Activated T-cell treated with anti-CD3 and anti-CD28 coated beads, Interleukin-2, amount 50 U/mL, for 72 hours (primary cell): ENCODE measurements at places on chromosomes 7 and 10. TPM values are rescaled to one million over a fixed set of nuclear protein-coding genes. Genes with fewer than 3 reads are reported as not detected.

ITPRIP gene
- 27.8 TPM for total RNA-seq

DNA sequence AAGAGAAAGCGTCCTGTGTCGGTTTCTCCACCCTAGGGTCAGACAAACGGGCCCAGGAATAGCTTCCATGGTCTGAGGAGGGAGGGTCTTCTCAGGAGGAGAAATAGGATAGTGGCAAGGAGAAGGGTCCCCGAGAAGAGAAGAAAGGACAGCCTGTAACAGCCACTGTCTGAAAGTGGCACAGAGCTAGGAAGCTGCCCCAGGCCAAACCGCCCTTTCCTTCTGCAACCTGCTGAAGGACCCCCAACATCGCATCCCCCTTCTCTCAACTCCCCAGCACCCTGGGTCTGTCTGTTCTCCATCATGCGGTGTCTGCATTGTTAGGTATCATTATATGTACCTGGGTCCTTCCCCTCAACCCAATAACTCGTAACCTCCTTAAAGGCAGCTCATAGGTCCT, 47.1 kb downstream of the COL17A1 start:
- H3K4me1 ChIP-seq, result no peaks in the 10 kb centered on the region
- H3K27me3 ChIP-seq, result no peaks in the 10 kb centered on the region
- DNase-seq, result no peak

DNA sequence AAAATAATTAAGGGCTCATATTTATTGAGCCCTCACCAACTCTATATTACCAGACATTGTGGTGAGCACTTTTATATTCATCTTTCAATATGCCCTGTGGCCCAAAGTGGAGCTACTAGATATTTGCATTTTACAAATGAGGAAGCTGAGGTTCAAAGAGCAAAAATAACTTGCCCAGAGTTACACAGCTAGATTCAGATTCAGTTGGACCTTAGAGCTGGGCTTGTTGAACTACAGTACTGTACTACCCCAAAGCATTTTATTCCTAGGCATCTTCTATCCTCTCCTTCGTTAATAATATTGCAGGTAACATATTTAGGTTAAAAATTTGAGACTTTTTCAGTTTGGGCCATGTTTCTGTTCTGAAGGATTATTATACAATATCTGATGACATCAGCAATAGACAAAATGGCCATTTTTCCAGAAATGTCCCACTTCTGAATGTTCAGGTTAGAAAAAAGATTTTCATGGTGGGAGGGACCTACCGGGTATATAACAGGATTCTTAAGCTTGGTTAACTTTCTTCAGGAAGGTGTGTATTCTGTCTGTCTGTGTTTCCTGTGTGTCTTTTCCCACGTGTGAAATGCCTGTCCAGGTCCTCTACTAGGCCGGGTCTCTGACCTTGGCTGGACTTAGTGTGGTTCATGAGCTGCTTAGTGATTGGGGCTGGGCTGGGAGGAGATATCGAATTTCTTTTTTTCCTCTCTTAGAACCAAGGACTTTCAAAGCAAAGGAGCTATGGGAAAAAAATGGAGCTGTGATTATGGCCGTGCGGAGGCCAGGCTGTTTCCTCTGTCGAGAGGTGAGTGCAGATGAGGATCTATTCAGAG, 13.6 kb downstream of the PRXL2A start:
- H3K36me3 ChIP-seq, result no peaks in the 10 kb centered on the region
- no peaks in the 10 kb centered on the region for H3K4me1 ChIP-seq
- H3K27me3 ChIP-seq, result no peaks in the 10 kb centered on the region
- H3K4me3 ChIP-seq, result no peak overlapping the region

LDB1 gene
- total RNA-seq, result 65.1 TPM

GRCh38 chr10:132991706-132992432, 49.5 kb upstream of the CFAP46 start:
- H3K27ac ChIP-seq, result no peak overlapping the region
- no peak for DNase-seq
- H3K4me3 ChIP-seq, result no peak overlapping the region

UBE2D1 gene
- 12.1 TPM for total RNA-seq

DNA sequence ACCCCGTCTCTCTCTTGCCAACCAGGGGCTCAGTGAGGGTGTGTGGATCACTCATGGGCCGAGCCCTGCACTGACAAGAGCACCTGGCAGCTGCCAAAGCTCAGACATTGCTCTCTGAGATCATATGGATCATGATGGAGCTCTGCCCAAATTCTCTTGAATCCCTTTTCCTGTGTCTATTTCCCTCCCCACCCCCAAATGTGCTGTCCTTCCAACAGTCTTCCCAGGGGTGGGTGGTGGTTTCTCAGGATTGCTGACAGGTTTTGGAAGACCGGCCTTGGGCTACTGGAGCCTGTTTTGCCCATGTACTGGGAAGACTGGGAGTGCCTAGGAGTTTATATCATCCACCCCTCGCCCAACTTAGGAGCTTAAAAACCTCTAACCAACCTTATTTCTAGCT, 10.5 kb downstream of the ARHGAP22 start:
- H3K27ac ChIP-seq, result no peak overlapping the region
- H3K4me3 ChIP-seq, result no peak overlapping the region
- peaks cover 6% of the 10 kb centered on the region for H3K27me3 ChIP-seq
- H3K36me3 ChIP-seq, result no peaks in the 10 kb centered on the region
- H3K4me1 ChIP-seq, result no peaks in the 10 kb centered on the region
- DNase-seq, result no peak

GRCh38 chr7:20219446-20220292, 2.5 kb upstream of the MACC1 start:
- peaks cover 17% of the 10 kb centered on the region for H3K4me1 ChIP-seq
- H3K27ac ChIP-seq, result no peak overlapping the region
- H3K27me3 ChIP-seq, result peaks cover 23% of the 10 kb centered on the region
- no peak for DNase-seq

GRCh38 chr7:27110186-27111031, 7.9 kb upstream of the HOXA2 start:
- no peaks in the 10 kb centered on the region for H3K36me3 ChIP-seq
- H3K4me1 ChIP-seq, result no peaks in the 10 kb centered on the region
- no peak overlapping the region for H3K4me3 ChIP-seq

GRCh38 chr10:110354322-110354766, 49.6 kb upstream of the SMNDC1 start:
- H3K4me3 ChIP-seq, result peak overlapping the region; percentile 94
- H3K27ac ChIP-seq, result peak overlapping the region; percentile 99
- peaks cover 2% of the 10 kb centered on the region for H3K36me3 ChIP-seq
- peak; percentile 89 for DNase-seq

GNGT1 gene
- not detected for total RNA-seq

MYO1G gene
- total RNA-seq, result 606 TPM

PAX2 gene
- total RNA-seq, result 0.90 TPM

DNA sequence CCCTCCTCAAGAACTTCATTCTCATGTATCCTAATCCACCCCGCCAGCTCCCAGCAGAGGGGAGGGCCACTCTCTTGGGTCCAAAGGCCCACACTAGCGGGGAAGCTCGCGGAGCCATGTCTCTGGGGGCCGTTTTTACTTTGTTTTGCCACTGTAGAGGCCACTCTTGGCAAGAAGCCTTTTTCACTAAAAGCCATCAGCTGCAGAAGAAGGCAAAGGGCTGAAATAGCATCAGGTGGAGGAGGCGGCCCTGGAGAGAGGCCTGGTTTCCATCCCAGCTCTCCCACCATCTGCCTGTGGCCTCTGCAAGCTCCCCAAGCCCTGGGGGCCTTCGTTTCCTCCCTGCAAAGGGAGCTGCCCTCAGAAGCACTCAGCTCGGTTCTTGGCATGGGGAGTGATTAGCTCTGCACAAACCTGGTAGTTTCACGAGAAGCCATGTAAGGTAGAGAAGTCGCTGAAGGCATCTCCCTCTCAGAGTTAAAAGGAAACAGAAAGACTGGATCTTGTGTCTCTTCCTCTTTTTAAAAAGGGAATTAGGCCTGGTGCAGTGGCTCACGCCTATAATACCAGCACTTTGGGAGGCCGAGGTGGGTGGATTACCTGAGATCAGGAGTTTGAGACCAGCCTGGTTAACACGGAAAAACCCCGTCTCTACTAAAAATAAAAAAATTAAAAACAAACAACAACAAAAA, 70.3 kb downstream of the PARP12 start:
- no peak overlapping the region for H3K4me3 ChIP-seq
- no peak for DNase-seq
- no peaks in the 10 kb centered on the region for H3K4me1 ChIP-seq
- no peak overlapping the region for H3K27ac ChIP-seq

- no peak overlapping the region for H3K27ac ChIP-seq
- no peak overlapping the region for H3K4me3 ChIP-seq
- H3K4me1 ChIP-seq, result peaks cover 10% of the 10 kb centered on the region
Measured at GRCh38 chr10:28790146-28790545, 112.8 kb downstream of the BAMBI start.

LRMDA gene
- not detected for total RNA-seq

GHRHR gene
- total RNA-seq, result not detected
